ENCODE measurements at places on chromosomes 3 and 15. TPM values are rescaled to one million over a fixed set of nuclear protein-coding genes. Genes with fewer than 3 reads are reported as not detected.

GRCh38 chr3:118986734-118987133 lies 47.9 kb downstream of the IGSF11 start:
- no peaks in the 10 kb centered on the region for H3K4me1 ChIP-seq
- no peaks in the 10 kb centered on the region for H3K27me3 ChIP-seq
- H3K36me3 ChIP-seq, result no peaks in the 10 kb centered on the region
- no peak overlapping the region for H3K4me3 ChIP-seq
- DNase-seq, result no peak

DNA sequence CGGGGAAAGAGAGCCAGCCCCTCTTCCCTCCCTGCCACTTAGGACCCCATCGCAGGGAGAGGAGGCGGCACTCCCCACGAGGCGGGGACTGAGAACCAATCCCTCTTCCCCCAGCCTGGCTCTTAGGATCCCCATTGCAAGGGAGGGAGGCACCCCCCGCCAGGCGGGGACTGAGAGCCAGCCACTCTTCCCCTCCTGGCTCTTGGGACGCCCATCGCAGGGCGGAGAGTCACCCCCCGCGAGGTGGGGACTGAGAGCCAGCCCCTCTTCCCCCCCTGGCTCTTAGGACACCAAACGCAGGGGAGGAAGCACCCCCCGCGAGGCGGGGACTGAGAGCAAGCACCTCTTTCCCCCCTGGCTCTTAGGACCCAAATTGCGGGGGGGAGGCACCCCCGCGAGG lies 34.2 kb upstream of the SSUH2 start:
- no peaks in the 10 kb centered on the region for H3K27me3 ChIP-seq
- H3K27ac ChIP-seq, result no peak overlapping the region
- no peak for DNase-seq
- peaks cover 24% of the 10 kb centered on the region for H3K4me1 ChIP-seq
- H3K4me3 ChIP-seq, result no peak overlapping the region

DNA sequence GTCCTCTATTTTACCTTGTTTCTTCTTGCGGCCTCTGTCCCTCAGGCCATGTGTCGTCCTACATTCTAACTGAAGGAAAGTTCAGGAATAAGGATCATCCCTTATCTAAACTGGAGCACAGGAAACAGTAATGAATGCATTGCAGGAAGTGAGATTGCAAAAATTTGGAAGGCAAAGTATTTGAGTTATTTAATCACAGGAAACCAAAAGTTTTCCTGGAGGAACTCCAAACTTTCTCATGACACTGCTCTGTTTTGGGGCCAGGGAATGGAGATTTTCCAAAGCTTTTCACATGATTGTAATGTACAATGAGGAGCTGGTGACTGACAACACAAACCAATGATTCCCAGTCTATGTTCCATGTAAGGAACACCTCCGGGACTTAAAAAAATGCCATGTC lies 57.8 kb upstream of the PLSCR4 start:
- H3K4me3 ChIP-seq, result no peak overlapping the region
- H3K27me3 ChIP-seq, result no peaks in the 10 kb centered on the region
- no peak overlapping the region for H3K27ac ChIP-seq
- H3K36me3 ChIP-seq, result no peaks in the 10 kb centered on the region

GRCh38 chr15:81740416-81740815 lies 305.4 kb downstream of the MEX3B start:
- no peak for DNase-seq
- H3K27me3 ChIP-seq, result no peaks in the 10 kb centered on the region
- H3K27ac ChIP-seq, result no peak overlapping the region
- no peaks in the 10 kb centered on the region for H3K36me3 ChIP-seq
- no peaks in the 10 kb centered on the region for H3K4me1 ChIP-seq

DNA sequence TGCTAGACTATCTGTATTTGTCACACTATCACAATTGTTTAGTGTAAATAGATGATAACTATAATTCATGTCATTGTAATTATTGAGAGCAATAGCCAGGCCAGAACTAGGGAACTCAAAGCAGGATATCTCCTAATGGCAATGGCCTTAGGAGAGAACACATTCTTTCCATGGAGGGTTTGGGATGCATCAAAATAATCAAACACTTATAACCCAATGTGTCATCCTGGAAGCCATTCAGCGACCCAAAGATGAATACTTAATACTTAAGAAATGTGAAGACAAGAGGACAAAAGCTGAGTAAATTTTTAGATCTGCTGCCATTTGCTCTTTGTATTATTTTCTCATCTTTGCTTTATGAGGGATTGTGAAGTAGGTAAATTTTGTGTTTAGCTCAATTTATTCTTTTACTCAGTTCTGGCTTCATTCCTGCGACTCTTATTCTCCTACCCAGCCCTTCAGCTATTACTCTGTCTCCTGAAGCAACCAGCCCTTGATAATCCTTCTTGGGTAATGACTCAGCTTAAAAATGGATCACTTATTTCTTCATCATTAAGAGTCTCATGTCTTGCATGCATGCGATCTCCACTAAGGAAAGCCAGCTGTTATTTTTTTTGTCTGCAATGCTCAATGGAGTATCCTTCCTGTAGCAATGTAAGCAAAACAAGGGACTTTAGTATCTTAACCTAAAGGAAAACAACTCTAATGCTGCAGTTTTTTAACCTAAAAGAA lies 2.0 kb downstream of the OR4F15 start:
- DNase-seq, result no peak
- H3K27me3 ChIP-seq, result no peaks in the 10 kb centered on the region
- H3K4me3 ChIP-seq, result no peak overlapping the region
- no peaks in the 10 kb centered on the region for H3K4me1 ChIP-seq
- no peaks in the 10 kb centered on the region for H3K36me3 ChIP-seq

- no peaks in the 10 kb centered on the region for H3K27me3 ChIP-seq
- no peaks in the 10 kb centered on the region for H3K36me3 ChIP-seq
- no peak overlapping the region for H3K27ac ChIP-seq
- H3K4me1 ChIP-seq, result no peaks in the 10 kb centered on the region
- H3K4me3 ChIP-seq, result no peak overlapping the region
These were observed 703.7 kb downstream of the NLGN1 start for GRCh38 chr3:174101244-174101643.

DNA sequence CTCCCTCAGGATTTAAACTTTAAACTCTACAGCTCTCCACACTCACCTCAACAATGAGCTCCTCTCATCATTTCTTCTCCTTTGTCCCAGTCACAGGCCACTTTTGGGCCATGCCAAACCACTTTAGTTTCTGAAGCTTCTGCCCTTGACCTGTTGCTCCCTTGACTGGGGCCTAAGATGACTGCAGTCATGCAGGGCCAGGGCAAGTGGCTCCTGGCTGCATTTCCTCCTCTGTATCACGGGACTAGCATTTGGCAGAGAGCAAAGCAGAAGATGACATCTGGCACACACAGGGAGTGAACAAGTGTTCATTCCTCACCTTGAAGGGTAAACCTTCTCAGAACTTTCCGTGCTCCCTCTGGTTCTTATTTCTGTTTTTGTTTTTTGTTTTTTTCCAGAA lies 136.9 kb downstream of the PDE8A start:
- H3K36me3 ChIP-seq, result no peaks in the 10 kb centered on the region
- DNase-seq, result no peak
- H3K4me3 ChIP-seq, result no peak overlapping the region
- H3K27ac ChIP-seq, result no peak overlapping the region
- peaks cover 4% of the 10 kb centered on the region for H3K4me1 ChIP-seq

GRCh38 chr15:52406601-52407000 lies 111.0 kb upstream of the MYO5C start:
- H3K36me3 ChIP-seq, result peaks cover 7% of the 10 kb centered on the region
- no peak overlapping the region for H3K27ac ChIP-seq
- no peak overlapping the region for H3K4me3 ChIP-seq

DNA sequence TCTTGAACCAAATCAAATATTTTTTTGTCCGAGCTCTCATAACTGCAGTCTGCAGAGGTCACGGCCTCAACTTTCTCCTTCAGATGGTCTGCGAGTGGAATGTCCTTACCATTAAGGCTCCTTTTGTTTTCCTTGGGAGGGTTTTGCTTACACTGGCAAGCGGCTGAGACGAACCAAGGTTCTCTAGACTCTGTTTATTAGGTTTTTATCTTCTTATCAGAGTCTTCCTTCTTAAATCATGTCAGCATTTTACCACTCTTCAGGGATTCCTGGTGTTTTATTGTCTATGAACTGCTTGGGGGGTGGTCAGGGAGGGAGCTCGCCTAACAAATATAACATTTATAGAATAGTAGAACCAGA lies 773.7 kb upstream of the NR2F2 start:
- no peak for DNase-seq
- peaks cover 21% of the 10 kb centered on the region for H3K4me1 ChIP-seq
- no peaks in the 10 kb centered on the region for H3K27me3 ChIP-seq
- peak overlapping the region; percentile 79 for H3K27ac ChIP-seq

GRCh38 chr3:116300226-116300625 lies 145.1 kb downstream of the LSAMP start:
- H3K27me3 ChIP-seq, result no peaks in the 10 kb centered on the region
- DNase-seq, result no peak
- no peak overlapping the region for H3K27ac ChIP-seq
- no peaks in the 10 kb centered on the region for H3K36me3 ChIP-seq

GRCh38 chr3:87900061-87900460 lies 158.7 kb downstream of the CGGBP1 start:
- H3K4me3 ChIP-seq, result no peak overlapping the region
- no peak overlapping the region for H3K27ac ChIP-seq
- H3K4me1 ChIP-seq, result no peaks in the 10 kb centered on the region
- no peak for DNase-seq
- no peaks in the 10 kb centered on the region for H3K36me3 ChIP-seq
- H3K27me3 ChIP-seq, result no peaks in the 10 kb centered on the region

Gene ARL14
- polyA plus RNA-seq, result 0.76 TPM

Gene ATP13A5
- polyA plus RNA-seq, result not detected

Gene GRK7
- not detected for polyA plus RNA-seq

Gene TMEM202
- polyA plus RNA-seq, result not detected

Gene PTH1R
- not detected for polyA plus RNA-seq
